ENCODE measurements at places on chromosomes 3 and 15.

DNA sequence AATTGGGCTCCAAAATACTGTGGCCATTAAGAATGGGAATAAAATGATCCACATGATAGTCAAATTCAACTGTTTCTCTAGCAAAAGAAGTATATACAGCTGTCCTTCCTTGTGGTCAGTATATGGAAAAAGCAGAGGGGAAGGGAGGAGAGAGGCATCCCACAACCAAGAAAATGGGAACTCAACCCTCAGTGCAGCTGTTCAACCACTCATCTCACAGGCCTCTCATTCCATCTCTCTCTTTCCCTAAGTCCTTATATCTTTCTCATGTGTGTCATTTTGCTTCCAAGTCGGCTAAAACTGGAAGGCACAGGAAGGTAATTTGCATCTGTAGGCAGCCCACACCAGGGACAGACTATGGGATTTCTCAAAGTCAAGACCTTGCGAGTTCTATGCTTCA is 27.5 kb downstream of the AVEN start:
- no peak for DNase-seq

DNA sequence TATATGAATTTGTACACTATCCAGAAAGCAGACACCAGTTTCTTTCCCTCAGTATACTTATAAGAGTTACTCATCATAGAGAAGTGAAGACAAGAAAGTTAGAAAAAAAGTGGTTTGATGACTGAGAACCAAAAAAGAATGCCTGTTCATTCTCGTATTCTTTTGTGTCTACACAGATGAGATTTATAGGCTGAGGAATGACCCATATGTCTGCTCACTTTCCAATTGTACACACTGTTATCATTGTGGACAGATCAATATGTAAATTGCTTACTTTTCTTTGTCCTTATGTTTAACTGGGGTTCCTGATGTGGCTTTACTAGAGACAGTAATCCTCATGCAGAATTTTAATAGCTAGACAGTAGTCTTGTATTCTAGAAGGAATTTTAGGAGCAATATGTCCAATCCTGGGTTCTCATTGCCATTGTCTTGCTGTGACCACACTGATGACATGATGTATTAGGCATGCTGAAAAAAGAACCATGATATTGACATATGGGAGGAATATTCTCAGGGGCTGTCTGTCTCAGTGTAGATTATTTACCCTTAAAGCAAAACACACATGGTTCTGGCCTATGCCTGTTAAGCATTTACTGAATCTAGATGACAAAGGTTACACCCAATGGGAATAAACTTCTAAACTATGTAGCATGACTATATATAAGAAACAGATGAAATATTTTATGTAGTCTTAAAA is 669.7 kb downstream of the ROBO1 start:
- peak; percentile 62 for DNase-seq

GRCh38 chr3:183099026-183099837 is at the start of gene MCCC1:
Gene MCCC1 (minus strand): TSS chr3:183099496. CDS start chr3:183099440, 56 bp downstream.
- peak; percentile 98 for DNase-seq

DNA sequence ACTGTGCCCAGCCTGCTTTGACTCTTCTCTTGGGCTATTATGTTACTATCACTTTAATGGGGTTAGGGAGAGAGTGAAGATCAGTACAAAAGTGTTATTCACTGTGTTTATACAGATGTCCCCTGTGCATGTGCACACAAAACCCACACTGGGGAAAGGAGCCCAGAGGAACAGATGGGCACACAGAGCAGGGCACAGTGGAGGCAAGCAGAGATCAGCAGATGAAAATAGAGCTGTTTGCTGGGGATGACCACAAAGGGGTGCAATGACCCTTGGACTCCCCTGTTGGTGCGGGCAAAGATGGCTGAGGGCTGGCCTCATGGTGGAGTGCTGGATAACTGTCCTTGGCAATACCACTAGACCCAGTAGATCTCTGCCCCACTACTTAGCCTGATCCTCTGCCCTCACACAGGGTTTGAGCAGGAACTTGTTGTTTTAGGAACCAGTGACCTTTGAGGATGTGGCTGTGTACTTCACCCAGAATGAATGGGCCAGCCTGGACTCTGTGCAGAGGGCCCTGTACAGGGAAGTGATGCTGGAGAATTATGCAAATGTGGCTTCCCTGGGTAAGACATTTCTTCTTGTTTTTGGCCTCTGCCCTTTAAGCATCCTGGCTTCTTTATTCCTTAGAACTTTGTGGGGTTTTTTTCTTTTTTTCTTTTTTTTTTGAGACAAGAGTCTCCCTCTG is 5.3 kb downstream of the ZNF620 start:
- DNase-seq = no peak

- no peak for DNase-seq
These were observed 14.2 kb upstream of the IQSEC1 start for GRCh38 chr3:13087320-13087990.

GRCh38 chr3:134232151-134232550 is 18.5 kb downstream of the RYK start:
- DNase-seq = peak; percentile 71

GRCh38 chr15:85831415-85832113 is 36.8 kb upstream of the KLHL25 start:
- DNase-seq = peak; percentile 35

DNA sequence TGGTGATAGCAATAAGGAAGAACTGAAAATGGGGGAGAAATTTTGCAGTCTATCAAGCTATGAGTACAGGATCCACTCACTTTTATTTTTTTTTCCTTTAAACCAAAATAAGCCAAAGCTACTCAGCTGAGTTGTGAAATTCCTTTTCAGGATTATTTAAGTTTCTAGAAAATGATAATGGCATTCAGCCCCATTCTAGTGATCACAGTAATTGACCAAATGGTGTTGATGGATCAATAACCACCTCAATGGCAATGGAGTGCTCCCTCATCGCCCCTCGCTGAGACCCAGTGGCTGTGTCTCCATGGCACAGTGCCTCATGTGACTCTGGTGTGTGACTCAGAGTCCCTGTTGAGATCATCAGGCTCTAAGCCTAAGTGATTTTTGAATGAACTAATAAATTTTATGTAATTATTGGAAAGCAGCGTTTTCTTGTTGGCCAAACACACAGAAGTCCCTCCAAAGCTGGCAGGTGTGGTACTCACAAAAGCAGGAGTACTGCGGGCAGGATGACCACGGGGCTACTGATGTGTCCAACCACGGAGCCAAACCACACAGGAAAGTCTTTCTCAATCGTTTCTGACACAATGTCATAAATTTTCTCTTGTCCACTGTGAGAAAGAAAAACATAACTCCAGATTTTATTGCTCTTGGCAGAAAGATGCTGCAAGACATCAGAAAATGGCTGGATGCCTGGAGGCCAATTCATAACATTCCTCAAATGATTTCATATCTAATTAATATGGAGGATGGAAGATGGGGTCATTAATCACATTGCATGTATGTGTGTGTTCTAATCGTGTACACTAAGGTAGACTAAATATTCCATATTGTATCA is 14.4 kb upstream of the STARD5 start:
- peak; percentile 97 for DNase-seq

DNA sequence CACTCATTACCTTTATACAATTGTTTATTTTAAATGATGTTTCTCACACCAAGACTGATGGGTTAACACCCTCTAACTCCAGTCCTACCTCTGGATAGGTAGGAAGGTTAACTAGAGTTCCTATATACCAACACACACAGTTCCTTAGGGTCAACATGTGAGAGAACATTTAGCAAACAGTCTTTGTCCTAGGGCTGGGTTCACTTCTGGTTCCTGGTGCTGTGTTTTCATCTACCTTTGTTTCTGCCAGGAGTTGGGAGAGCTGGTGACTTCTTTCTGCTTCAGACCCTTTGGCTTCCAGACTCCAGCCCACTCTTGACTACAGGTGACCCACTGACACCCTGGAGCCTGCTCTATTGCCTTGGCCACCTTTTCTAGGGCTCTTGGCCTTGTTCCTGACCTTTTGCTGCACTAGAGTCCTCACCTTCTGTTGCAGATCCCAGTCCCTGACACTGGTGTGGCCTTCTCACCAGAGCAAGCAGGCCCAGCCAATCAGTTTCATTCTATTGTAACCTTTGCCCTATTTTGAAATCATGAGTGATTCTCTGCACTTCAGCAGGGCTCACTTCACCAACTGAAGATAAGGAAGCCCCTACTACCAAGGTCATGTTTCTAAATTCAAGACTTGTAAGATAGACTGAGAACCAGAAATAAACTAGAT is 50.0 kb upstream of the SECISBP2L start:
- no peak for DNase-seq

DNA sequence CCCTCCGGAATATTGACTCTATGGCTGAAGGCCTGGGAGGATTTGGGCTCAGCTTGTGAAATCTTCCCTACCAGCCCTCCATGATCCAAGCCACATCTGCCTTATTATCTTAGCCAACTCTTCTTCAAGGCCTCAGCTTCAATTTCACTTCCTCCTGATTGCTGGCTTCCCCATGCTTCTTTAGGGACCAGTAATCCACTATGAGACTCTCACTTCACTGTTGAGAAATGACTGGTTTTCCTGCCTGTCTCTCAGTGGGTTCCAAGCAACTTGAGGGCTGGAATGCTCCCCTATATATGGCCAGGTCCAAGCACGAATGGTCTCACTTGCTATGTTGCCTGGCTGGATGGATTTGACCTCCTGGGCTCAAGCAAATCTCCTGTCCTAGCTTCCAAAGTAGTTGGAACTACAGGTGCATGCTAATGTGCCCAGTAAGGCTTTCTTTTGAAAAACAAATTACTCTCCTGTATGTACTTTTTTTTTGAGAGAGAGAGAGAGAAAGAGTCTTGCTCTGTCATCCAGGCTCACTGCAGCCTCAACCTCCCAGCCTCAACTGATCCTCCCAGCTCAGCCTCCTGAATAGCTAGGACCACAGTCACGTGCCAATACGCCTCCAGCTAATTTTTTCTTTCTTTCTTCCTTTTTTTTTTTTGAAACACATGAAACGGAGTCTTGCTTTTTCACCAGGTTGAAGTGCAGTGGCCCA is 7.9 kb upstream of the PIK3CB start:
- no peak for DNase-seq

GRCh38 chr3:25938566-25939325 is 148.9 kb downstream of the OXSM start:
- no peak for DNase-seq

- no peak for DNase-seq
These were observed 215.0 kb downstream of the MECOM start for GRCh38 chr3:169448501-169448900.

DNA sequence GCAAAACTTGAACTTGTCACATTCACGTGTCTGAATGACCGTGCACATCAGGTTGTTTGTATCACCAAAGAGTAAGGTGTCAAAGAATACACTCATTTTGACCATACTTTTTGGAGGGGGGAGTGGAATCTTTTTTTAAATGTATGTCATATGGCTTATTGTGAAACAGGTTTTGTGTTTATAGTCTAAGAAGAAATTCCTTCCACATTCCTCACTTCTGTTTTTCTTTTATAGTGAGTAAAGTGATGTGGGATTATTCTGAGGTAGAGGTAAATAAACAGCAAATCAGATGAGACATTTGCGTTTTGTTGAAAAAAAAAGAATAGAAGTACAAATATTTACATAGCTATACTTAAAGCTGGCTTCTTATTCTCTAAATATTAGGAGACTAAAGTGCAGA is 33.0 kb downstream of the SRP14 start:
- no peak for DNase-seq

DNA sequence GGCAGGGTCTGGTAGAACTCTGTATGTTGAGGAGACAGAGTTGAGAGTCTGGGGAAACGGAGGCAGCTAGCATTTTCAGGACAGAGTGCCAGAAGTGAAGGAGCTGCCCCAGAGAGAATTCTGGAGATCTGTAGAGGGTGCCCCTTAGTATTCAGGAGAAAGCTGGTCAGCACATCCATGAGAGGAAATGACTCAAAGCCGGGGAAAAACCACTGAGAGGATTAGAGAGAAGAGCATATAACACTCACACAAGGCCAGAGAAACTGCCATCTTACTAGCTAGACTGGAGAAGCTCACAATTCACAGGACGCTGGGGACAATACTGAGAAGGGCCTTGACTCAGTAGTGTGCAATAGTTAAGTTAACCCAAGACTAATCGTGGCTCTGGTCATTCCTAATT is 75.7 kb upstream of the DPPA4 start:
- no peak for DNase-seq

GRCh38 chr15:40992241-40992741 is 39.0 kb downstream of the CHAC1 start:
- DNase-seq = peak; percentile 48

- DNase-seq = peak; percentile 11
These were observed 65.1 kb upstream of the CBLB start for GRCh38 chr3:105933871-105934270.

DNA sequence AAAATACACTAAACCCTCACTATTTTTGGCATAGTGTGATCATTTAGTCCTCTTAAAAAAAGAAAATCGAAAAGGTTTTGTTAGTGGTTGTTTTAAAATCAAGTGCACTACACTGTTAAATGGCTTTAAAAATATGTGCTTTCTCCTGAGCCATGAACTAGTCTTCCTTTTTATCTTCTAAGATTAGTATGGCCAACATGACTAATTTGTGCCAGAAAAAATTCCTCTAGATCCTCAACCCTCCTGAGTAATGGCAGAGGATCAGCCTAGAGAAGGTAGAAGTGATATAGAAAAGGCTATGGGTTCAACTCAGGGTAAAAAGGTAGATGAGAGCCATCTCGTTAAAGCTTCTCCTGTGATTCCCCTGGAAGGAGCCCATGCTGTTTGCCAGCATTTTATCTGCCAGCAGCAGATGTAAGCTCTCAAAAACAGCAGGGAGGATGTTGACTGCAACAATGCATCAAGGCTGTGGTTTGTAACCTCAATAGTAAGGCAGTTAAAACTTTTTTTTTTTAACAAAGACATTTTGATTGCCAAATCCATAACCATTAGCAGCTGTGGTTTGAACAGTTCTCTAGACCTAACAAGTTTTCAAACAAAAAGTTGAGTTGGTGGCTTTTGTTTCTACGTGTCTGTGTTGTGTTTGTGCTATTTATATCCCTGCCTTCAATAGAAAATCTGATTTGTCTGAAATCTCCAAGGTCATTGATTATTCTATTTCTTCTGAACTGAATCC is 30.2 kb upstream of the ZNF609 start:
- peak; percentile 94 for DNase-seq

- DNase-seq = no peak
These were observed 153.9 kb downstream of the PPM1L start for GRCh38 chr3:160909917-160910316.

- peak; percentile 70 for DNase-seq
These were observed 130.0 kb upstream of the KCNMB2 start for GRCh38 chr3:178406206-178406605.

GRCh38 chr3:40185029-40185695 is 124.3 kb upstream of the EIF1B start:
- DNase-seq = no peak

- peak; percentile 60 for DNase-seq
These were observed 406.5 kb upstream of the CDIN1 start for GRCh38 chr15:36172955-36173354.

GRCh38 chr3:37993460-37993819 is 2.9 kb downstream of the VILL start:
- DNase-seq = no peak

Measured in fibroblast of skin of right quadriceps (primary cell).